Stimulated activated CD4-positive, alpha-beta T cell treated with anti-CD3 and anti-CD28 coated beads, Interleukin-15, amount 100 ng/mL, for 48 hours (primary cell): ENCODE measurements at places on chromosomes 5 and 9.

DNA sequence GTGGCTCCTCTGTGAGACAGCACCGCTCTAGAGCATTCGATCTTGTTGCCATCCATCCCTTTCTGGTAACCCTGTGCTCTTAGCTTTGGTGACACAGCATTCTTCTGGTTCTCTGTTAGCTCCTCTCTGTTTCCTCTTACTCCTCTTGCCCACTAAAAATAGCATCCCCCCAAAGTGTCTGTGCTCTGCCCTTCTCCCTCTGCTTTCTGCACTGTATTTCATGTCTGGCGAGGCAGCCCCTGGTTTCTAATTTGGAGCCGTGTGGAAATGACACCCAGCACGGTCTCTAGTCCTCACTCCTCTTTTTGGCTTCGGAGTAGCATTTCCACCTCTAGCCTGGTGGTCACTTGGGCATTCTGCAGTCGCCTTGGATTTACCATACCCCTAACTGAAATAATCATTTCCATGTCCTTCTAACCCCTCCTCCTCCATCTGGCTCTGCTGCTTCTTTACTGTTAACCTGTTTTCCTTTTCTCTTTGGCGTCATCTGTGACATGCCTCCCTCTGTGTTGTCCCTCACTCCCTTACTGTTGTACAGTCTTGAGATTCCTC, 23.8 kb downstream of the NPR3 start:
- DNase-seq: no peak

- DNase-seq: no peak
Observed at GRCh38 chr9:105244734-105245028, 230 bp downstream of the SLC44A1 start.

- no peak for DNase-seq
Observed at GRCh38 chr5:88480245-88480644, 211.6 kb upstream of the TMEM161B start.

GRCh38 chr5:75348241-75348640, 11.2 kb downstream of the HMGCR start:
- no peak for DNase-seq

GRCh38 chr5:175711472-175712312, 53.8 kb downstream of the HRH2 start:
- DNase-seq: no peak

GRCh38 chr5:143653256-143653655, 158.7 kb upstream of the HMHB1 start:
- DNase-seq: no peak

- DNase-seq: no peak
Observed at GRCh38 chr5:147461915-147462314, 48.0 kb downstream of the DPYSL3 start.

DNA sequence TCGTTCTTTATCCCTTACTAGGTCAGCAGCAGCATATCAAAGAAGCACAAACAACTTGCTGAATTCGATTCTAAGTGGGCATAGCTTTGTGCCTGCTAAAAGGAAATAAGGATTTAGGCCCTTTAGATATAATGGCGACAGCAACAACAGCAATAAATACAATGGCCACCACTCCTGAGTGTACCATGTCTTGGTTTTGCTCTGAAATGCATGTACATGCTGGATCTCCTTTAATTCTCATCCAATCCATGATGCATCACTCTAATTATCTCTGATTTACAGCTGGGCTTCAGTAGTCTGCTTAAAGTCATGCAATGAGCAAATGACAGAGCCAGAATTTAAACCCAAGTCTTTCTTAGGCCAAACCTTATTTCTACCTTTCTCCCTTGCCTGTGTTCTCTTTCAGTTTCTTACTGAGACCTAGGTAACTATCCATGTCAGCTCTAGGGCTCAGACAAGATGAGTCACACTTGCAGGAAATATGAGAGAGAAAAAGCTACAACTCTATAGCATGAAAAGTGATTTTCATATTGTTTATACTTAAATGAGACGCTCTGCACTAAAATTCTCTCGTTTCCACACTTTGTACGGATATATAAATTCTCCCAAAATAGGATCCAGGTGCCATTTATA, 111.8 kb downstream of the HMHB1 start:
- DNase-seq: no peak

- no peak for DNase-seq
Observed at GRCh38 chr9:31355965-31356364, 1028.5 kb upstream of the ACO1 start.

GRCh38 chr9:32899761-32900160, 101.7 kb downstream of the APTX start:
- no peak for DNase-seq

- no peak for DNase-seq
Observed at GRCh38 chr5:116370149-116370548, 204.5 kb downstream of the SEMA6A start.

DNA sequence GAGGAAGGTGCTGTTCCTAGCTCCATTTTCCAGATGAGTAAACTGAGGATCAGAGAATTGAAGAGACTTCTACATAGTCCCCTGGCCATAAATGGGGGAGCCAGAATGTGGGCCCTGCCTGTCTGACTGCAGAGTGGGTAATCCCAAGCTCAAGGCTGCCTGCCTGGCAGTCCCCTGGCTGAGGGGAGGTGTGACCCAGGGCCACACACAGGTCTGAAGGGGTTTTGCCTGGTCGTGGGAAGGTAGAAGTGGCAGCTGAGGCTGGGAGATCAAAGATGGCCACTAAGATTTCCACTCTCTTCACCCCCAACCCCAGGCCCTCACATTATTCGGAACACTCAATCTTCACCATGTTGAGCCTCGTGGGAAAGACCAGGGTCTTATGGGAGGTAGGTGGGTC, 176.3 kb downstream of the MACROH2A1 start:
- DNase-seq: no peak

DNA sequence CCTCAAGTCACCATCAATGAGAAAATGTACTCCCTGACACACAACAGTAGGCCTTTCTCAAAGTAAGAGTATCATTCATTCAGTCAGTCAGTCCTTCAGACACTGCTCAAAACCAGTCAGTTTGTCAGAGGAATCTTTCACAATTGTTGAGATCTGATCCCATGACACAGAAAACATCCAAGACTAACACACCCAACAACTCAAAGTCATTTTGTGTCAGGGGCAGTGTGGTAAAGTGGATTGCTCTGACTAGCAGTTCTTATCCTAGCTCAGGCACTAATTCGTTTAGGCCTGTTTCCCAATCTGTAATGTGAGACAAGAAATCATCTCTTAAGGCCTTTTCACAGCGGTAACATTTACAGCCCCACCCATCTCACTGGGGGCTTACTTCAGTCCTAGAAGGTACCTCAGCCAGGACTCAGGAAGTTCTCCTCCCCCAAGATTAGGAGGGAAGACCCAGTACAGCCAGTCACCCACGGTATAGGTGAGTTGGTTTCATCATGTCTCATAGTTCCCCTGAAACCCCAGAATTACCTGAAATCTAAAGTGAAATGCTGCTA, 31.9 kb downstream of the SH3TC2 start:
- DNase-seq: no peak

- no peak for DNase-seq
Observed at GRCh38 chr5:172436078-172436878, 18.0 kb downstream of the SH3PXD2B start.
